Activated naive CD4-positive, alpha-beta T cell treated with Interleukin-2 at 50 U/mL for 16 hours (primary cell): ENCODE measurements at places on chromosomes 1 and 21.

- no peak for DNase-seq
Measured at GRCh38 chr1:14367451-14367850, 231.0 kb upstream of the KAZN start.

DNA sequence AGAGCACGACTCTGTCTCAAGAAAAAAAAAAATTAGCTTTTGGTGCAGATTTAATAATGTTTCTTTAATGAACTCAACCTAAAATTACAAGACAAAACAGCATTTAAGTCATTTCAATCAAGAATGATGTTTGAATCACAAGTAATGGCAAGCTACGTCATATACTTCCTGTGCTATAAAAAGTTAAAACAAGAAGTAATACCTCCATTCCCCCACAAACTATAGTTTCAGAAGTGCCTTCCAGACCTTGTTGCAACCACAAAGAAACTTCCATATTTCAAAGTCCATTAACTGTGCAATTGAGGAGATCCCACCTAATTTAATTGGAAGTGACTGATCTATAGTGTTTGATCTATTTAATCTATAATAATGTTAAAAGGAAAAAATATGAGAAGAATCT lies 15.1 kb downstream of the NRDC start:
- DNase-seq, result no peak

DNA sequence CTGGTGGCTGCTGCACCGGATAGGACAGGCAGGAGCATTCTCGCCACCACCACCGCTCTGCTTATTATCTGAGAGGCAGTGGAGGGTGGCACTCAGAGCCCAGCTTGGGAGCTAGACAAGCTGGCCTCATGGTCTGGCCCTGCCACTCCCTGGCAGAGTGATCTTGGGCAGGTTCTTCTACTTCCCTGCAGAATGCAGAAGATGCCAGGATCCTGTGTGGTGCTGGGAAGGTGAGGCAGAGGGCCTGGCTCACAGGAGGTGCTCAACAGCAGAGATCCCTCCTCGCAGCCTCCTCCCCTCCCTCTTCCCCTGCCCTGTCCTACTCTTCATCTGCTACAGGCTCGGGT lies 60.4 kb downstream of the ARHGEF10L start:
- DNase-seq, result no peak

- no peak for DNase-seq
Measured at GRCh38 chr1:239817276-239817675, 274.4 kb upstream of the FMN2 start.

- no peak for DNase-seq
Measured at GRCh38 chr1:9451081-9451480, 88.2 kb upstream of the SLC25A33 start.

GRCh38 chr1:64184003-64184440 lies 19.4 kb upstream of the UBE2U start:
- DNase-seq, result no peak

GRCh38 chr1:156101880-156102279 lies 12.6 kb upstream of the LMNA start:
- no peak for DNase-seq

- no peak for DNase-seq
Measured at GRCh38 chr1:58881471-58881994, 97.7 kb upstream of the JUN start.

DNA sequence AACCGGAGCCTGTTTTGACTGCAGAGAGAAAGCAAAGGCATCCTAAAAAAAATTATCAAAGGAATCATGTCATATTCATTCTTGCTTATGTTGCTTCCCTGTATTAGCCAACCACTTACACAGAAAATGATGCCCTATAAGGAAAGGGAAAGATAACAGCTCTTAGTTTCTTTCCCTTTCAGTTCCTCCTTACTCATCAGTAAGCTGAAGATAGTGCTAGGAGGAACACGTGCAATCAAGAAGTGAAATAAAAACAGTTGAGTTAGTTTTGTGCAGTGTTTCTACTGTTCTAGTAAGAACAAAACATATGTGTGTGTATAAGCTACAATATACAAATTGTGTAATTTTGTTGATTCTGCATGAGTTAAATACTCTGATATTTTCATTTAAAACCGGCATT lies 45.3 kb upstream of the MTF2 start:
- no peak for DNase-seq

DNA sequence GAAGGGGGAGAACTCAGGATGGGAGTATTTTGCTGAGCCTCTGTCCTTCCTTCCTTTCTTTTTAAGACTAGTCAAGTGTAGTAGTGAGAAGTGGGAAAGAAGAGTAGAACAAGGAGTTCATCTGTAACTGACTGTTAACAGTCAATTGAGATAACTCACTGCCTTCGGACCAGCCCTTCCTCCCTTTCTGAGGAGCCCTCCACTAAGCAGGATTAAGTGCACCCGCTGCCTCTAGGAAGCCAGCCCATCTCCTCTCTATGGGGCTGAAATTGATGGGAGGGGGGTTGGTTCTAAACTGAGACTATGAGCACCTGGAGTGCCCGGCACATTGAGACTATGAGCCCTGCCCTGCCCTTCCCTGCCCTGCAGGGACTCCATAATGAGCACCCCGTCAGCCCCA lies 72.7 kb upstream of the TINAGL1 start:
- no peak for DNase-seq

DNA sequence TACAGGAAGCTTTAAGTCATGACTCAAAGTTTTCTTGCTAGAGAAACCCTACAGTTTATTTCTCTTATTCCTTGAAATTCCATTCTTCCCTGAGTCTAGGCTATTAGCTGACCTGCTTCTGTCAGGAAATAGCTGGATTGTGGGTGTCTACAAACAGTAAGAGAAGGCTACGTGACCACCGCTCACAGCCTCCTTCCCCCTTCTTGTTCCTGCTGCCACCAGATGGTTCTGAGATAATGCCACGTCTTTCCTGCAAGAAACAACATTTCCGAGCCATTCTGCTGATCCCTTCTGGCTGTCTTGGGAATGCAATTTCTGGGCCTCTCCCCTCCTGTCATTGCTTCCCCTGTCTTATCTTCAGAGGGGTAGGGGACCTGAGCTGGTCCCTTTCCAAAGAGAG lies 128.9 kb upstream of the SGIP1 start:
- DNase-seq, result no peak

DNA sequence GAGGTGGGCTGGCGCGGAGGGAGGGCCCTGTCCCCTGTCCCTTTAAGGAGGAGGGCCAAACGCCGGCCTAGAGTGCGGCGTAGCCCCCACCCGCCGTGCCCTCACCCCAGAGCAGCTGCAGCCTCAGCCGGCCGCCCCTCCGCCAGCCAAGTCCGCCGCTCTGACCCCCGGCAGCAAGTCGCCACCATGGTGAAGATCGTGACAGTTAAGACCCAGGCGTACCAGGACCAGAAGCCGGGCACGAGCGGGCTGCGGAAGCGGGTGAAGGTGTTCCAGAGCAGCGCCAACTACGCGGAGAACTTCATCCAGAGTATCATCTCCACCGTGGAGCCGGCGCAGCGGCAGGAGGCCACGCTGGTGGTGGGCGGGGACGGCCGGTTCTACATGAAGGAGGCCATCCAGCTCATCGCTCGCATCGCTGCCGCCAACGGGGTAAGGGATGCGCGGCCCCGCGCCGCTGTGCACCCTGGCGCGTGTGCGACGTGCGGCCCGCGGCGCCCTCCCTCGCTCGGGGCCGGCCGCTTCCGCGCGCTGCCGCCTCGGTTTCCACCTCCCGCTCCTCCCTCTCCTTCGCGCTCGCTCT lies at the start of gene PGM1:
Gene PGM1, plus strand, starts transcription at position 109 of the 583 bp plus-strand sequence. Its CDS starts 78 bp downstream, at position 187.
- DNase-seq, result peak; percentile 79

GRCh38 chr1:167515893-167516321 lies 2.4 kb downstream of the CD247 start:
- no peak for DNase-seq

- DNase-seq, result no peak
Measured at GRCh38 chr21:43703035-43703880, 15.7 kb upstream of the PDXK start.

DNA sequence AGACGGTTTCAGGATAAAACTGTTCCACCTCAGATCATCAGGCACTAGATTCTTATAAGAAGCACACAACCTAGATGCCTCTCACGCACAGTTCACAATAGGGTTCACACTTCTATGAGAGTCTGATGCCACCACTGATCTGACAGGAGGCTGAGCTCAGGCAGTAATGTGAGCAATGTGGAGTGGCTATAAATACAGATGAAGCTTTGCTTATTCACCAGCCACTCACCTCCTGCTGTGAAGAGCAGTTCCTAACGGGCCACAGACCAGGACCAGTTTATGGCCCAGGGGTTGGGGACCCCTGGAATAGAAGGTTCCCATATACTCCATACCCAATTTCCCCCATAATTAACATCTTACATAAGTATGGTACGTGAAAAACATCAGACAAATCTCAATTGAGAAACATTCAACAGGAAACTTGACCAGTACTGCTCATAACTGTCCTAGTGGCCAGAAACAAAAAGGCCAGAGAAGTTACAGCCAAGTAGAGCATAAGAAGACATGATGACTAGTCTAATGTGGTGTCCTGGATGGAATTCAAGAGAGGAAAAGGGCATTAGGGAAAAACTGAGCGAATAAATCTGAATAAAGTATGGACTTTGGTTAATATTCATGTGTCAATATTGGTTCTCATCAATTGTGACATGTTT lies 24.7 kb upstream of the IGSF5 start:
- no peak for DNase-seq
